Neuronal stem cell (in vitro differentiated cells): ENCODE measurements at places on chromosomes 3 and 15.

DNA sequence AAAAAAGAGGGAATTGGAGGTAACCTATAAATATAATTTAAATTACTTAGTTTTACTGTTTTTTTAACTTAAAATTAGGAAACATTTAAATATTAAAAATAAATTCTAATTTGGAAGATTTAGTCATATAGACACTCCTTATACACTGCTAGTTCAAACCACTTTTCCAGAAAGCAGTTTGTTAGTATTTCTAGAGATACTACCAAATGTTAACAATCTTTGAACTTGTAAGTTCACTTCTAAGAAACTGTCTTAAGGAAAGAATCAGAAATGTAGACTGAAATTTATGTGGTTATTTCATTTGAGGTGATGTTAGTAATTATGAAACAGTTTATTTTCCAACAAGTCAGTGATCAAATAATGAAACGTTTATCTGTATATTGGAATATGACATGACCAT, 22.7 kb downstream of the CTDSPL2 start:
- DNase-seq: no peak

GRCh38 chr3:189027626-189028155, 144.1 kb upstream of the TPRG1 start:
- no peak for DNase-seq

GRCh38 chr3:14123308-14124222, 1.1 kb downstream of the CHCHD4 start:
- no peak for DNase-seq

- DNase-seq: no peak
These were observed 61.8 kb downstream of the GLDN start for GRCh38 chr15:51403072-51403878.

DNA sequence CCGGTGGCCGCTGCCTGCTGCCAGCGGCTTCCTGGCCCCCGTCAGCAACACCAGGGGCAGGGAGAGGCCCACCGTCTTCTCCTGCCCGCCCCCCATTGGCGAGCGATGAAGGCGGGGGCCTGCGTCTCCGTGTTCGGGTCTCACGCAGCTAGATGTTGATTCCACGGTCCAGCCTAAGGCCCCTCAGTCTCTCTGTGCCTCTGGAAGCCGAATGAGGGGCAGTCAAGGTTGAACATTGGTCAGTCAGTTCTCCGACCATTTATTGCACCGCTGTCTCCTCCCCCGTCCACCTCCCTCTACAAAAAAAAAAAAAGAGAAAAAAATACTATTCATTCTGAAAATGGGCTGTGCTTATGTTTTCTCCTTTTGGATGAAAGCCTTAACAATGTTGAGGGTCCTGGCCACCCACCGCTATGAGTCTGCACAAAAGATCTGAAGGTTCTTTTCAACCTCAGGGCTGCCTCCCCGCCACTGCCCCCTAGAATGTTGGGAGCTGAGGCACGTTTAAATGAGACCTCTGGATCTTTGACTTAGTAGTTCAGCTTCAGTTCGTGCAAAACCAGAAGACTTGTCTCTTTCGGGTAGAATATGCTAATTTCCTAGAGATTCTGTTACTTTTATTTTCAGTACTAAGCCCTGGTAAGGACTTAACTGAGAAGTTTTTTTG, 736 bp downstream of the IREB2 start:
- DNase-seq: peak; percentile 57

- DNase-seq: no peak
These were observed 1.4 kb downstream of the UACA start for GRCh38 chr15:70761931-70762468.

DNA sequence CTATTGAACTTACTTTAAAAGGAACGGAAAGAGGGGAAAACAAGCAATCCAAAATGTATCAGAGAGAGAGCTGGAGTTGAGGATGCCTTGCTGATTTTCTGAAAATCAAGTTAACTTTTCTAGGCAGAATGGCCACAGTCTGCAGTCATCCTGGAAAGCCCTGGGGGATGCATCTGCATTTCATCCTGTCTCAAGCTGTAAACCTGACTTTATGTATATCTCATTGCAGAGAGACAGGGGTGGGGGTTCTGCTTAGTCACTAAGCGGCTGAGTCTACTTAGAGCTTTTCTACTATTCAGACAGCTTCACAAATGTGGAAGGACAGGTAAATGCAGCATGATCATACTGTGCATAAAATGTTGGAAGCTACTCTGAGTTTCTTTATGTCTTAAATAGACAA, 41.4 kb downstream of the MRPS25 start:
- no peak for DNase-seq

GRCh38 chr3:111747490-111747889, 111.6 kb upstream of the PHLDB2 start:
- DNase-seq: no peak

- DNase-seq: no peak
These were observed 1.1 kb downstream of the NPTN start for GRCh38 chr15:73631915-73632669.

DNA sequence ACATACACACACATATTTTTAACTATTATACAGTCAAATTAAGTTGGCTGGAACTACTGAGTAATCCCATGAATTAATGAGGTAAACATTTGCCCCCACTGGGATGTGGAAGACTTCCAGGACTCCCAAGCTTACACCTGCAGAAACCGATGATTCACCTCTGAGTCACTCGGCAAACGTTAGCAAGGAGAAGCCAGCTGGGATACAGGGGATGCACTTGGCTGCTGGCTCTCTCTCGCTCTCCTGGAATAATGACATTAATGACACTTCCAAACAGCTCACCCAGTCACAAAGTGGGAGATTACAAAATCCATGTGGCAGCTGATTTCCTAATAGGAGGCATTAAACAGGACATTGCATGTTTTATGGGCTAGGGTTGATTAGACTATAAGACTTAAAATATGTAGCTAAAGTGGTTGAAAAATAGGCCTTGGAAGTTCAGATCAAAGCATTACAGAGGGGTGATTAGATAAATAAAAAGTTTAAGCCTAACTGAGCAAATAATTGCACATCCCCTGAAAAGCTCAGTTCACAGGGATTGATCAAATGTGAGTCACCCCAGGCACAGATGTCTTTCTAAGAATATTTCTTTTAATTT, 500.9 kb downstream of the SOX2 start:
- DNase-seq: no peak

GRCh38 chr15:33099213-33099612, 95.3 kb downstream of the FMN1 start:
- no peak for DNase-seq

GRCh38 chr15:28021281-28022039, 77.7 kb downstream of the OCA2 start:
- peak; percentile 20 for DNase-seq

DNA sequence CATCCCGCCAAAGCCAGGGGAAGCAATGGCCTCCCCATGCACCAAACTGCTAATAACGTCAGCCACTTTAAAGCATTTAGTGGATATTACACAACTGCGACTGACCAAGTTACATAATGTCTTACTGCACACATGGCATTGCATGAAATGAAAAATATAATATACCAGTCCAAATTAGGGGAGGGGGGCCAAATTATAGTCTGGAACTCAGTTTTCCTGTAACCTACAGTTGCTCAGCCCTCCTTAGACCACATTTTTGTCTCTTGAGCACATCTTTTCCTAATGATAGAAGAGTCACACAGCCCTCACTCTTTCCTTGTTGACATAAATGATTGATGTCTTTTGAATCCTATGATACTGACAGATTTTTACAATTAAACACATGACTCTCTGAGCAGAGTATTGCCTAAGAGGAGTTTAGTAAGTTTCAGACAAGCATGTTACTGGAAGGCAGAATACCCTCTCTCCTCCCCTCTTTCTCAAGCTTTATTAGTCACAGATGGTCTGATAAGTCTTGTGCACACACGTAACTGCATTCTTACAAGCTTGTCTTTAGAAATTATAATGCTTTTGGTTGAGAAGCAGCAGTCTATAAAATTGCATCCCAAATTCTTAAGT, 1.1 kb upstream of the PLD1 start:
- no peak for DNase-seq

- no peak for DNase-seq
These were observed 20.9 kb downstream of the RAD54L2 start for GRCh38 chr3:51559411-51559888.

- no peak for DNase-seq
These were observed 14.2 kb upstream of the COLQ start for GRCh38 chr3:15535732-15536131.

GRCh38 chr3:167814441-167814951, 79.0 kb downstream of the SERPINI1 start:
- DNase-seq: no peak

DNA sequence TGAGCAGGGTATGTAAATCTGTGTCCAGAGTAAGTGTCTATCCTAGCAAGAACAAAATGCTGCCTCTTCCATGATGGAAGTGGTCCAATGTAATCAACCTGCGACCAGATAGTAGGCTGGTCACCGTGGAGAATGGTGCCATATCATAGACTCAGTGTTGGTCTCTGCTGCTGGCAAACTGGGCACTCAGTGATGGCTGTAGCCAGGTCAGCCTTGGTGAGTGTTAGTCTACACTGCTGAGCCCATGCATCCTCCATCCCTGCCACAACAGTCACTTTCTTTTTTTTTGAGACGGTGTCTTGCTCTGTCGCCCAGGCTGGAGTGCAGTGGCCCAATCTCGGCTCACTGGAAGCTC, 69.3 kb downstream of the CHRD start:
- DNase-seq: no peak

DNA sequence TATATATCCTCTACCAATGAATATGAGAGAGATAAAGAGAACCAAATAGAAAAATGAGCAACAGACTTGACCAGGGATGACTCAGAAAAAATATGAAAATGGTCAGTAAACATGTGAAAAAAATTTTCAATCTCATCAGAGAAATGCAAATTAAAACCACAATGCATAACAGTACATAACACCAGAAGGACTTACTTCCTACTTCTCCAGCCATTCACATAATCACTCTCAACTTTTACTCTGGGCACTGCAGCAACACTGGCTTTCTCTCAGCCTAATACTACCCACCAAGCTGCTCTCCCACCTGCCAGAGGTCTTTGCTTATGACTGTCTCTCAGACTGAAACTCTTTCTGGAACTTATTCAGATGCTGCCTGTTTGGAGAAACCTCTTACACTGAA, 49.4 kb downstream of the DPH6 start:
- DNase-seq: no peak

DNA sequence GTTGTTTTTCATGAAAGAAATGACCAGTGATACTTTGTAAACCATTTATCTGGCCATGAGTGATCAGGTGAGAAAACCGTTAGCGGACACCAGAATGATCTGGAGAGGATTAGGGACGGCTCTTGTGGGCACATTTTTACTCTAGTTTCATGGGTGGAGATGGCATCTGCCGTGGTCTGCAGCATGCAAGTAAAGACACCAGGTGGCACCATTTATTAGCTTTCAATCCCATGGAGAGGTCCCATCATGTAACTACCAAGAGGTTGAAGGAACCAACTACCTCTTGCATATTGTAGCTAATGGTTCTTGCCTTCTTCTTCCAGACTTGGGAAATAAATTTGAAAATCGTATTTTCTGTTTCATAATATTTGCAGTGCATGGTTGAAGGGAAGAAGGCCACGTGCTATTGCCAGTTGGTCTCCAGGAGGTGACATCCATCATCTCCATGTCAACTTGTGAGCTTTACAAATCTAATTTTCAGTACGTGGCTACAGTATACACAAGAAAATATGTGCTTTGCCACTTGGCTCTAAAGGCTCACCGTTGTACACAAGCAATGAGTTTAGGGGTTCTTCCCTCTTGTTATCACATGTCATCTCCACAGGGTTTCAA, 1.5 kb upstream of the MAPKBP1 start:
- no peak for DNase-seq

GRCh38 chr3:54696313-54696712, 231.5 kb downstream of the LRTM1 start:
- no peak for DNase-seq

GRCh38 chr3:72571052-72571451, 277.2 kb downstream of the SHQ1 start:
- DNase-seq: no peak

DNA sequence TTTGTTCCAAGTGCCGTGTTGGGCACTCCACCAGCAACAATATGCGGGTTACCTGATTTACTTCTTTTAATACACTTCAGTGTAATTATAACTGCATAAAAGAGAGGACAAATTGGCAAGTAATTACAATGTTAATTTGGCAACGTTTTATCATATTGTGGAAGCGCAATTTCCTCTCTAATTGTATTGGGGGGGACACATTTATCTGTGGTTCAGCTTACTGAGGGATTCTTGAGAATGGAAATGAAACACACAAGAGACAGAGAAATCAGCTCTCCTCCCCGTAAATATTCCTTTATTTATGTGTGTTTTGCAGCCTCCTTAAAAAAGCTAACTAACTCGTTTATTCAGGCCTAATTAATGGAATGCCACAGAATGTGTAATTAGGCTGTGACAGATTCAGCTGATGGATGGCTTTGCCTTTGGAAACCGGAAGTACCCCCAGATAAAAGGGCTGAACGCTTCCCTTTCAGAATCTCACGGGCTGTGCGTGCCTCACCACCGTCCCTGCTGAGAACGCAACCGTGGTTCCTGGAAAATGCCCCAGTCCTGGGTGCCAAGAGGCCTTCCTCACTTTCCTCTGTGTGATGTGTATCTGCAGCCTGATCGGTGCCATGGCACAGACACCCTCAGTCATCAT, 247.1 kb upstream of the ST8SIA2 start:
- DNase-seq: no peak

DNA sequence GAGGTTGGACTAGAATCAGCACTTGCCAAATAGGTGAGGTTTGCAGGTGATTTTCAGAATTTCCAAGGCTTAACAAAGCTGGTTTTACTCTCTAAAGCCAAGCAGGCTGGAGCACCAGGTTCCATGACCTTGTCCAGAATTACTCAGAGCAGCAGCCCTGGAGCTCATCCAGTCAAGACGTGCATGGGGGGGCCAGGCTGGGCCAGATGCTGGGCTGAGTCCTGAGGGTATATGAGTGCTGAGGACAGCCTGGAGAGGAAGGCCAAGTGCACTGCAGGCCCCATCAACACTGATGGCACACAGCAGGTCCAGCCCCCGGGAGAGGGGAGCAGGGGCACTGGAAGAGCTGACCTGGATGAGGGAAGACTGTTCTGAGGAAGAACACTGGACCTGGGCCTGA, 3.0 kb upstream of the TXNRD3 start:
- no peak for DNase-seq

DNA sequence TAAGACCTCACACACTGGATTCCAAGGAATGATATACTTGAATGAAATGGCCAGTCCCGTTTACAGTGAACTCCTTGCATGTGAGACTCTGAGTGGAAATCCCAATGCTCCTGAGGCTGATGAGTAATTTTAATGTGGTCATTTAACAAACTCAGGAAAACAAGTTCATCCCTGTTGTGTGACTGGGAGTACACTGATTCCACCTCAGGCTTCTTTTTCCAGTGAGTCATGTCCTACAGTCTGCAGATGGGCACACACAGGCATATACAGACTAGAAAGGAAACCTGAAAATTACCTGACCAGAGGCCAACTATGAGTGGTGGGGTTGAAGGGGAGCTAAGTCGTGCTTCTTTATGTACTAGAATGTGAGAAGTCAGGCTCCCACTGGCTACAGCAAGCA, 5.8 kb downstream of the SQOR start:
- no peak for DNase-seq

DNA sequence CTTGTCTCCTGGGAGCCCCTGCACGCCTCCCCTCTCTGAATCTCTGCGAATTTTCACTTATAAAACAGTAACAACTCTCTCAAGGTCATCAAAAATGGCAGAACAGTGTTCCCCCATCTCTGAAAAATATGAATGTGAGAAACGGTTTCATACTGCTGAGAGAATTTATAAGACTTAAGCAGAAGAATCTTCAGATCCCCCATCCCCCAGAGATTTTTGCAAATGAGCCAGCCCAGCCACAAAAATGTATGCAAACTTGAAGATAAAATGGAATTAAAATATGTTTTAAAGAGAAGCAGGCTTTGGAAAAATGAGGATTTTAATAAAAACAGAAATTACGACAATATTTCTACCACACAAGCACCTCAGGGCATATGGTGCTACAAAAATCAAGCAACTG, 173.0 kb downstream of the STT3B start:
- DNase-seq: no peak
